ENCODE measurements at places on chromosomes 1 and 21.

DNA sequence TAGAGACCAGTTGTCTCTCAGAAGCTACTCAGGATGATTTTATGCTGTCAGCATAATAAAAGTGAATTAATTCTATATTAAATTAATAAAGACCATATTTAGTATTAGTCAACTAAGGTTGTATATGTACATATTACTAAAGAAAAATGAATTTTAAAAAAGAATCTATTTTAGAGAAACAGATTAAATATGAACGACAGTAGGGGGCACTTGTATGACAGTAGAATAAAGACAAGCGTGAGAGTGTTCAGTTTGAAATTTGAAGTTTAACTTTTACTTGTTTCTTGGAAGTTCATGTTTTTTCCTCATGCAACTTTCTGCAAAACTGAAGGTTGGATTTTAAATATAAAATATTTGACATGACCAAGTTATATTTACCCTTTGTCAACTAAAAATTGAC lies 67.9 kb upstream of the MACF1 start:
- no peak for DNase-seq

- no peak for DNase-seq
Observed at GRCh38 chr1:18936471-18936813, 20.0 kb downstream of the IFFO2 start.

DNA sequence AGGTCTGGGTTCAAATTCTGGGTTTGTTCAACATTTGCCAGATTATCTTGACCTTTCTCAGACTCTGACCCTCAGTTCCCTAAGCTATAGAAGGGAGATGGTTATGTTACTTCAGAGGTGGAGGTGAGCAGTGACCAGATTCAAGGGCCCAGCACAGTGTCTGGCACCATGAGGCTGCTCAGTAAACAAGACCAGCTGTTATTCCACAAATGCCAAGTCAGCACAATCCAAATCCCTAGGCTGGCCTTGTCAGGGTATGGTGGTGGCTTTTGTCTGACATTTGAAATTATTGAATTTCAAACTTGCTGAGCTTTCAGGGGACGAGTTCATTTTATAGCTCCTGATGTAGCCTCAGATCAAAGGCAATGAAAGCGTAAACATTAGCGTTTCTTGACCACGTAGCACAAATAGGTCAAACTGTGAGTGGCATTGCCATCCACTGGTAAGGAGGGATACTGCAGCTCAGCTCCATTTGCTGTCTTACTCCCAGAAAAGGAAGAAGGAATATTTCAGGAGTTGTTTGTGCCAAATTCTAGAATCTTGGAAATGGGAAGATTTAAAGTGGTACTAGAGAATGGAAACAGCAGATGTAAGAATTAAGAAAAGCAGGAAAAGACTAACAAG lies 94.3 kb upstream of the EDN2 start:
- no peak for DNase-seq

- DNase-seq = no peak
Observed at GRCh38 chr1:161206411-161207140, 4.4 kb downstream of the NDUFS2 start.

GRCh38 chr1:89986020-89986419 lies 8.9 kb upstream of the ZNF326 start:
- no peak for DNase-seq

DNA sequence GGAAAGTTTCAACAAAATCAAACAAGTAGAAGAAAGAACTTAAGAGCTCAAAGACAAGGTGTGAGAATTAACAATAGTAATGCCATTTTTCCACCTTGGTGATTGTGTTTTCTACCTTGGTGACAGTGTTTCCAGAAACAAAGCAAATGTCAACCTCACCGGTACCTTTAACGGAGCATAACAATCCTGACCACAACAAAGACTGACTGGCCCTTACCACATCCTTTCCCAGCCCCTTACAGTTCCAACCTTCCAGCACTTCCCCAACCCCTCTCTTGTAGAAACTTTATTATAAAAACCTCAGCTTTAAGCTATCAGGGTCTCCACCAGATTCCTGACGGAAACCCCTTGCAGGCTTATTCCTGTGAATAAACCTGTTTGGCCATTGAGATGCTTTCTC lies 16.7 kb downstream of the STYXL2 start:
- no peak for DNase-seq

DNA sequence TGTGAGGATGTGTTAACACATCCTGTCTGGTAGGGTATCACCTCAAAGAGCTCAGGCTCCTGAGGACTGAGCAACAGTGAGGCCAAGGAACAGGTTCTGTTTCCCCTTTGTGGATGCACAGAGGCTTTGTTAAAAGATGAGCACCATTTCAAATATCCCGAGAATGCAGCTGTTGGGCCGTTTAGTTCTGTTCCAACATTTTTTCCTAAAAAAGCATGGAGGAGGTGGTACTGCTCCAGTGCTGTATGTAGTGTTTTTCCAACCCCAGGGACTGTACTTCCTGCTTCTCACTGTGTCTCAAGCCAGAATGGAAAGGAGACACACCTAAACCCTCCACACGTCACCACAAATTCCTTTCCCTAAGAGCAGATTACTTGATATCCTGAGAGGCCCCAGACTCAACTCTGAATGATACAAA lies 53.8 kb upstream of the BCL10 start:
- no peak for DNase-seq

- no peak for DNase-seq
Observed at GRCh38 chr21:34688145-34688544, 19.4 kb downstream of the CLIC6 start.

GRCh38 chr1:160795951-160796383 lies at the start of gene LY9:
Gene LY9, plus strand, starts transcription at chr1:160796174. Its CDS starts 14 bp downstream, at chr1:160796188.
- peak; percentile 81 for DNase-seq

GRCh38 chr1:39901714-39902459 lies at the start of gene MYCL:
Gene MYCL, minus strand, starts transcription at chr1:39901917. Its CDS starts 483 bp downstream, at chr1:39901434.
- DNase-seq = peak; percentile 33

GRCh38 chr1:227793948-227794816 lies 21.3 kb upstream of the PRSS38 start:
- no peak for DNase-seq

GRCh38 chr1:233277637-233278606 lies 17.6 kb downstream of the PCNX2 start:
- DNase-seq = no peak

- no peak for DNase-seq
Observed at GRCh38 chr1:101506541-101507164, 269.8 kb downstream of the S1PR1 start.

DNA sequence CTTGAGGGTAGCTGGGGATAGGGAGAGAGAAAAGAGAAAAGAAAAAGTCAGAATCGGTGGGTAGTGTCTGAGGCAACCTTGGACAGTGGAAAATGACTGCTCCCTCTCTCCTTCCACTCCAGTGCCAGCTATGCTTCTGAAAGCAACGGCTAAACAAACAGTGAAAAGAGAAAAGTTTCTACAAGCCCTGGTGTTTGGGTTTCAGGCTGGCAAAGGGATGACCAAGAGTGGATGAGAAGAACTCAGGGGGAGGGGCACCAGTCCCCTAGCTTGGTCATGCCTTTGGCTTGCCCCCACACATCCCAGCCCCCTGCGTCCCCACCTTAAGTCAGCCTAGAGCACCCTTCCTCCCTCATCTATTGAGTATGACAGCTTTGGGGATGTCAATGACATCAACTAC lies 8.6 kb downstream of the IL22RA1 start:
- DNase-seq = no peak

DNA sequence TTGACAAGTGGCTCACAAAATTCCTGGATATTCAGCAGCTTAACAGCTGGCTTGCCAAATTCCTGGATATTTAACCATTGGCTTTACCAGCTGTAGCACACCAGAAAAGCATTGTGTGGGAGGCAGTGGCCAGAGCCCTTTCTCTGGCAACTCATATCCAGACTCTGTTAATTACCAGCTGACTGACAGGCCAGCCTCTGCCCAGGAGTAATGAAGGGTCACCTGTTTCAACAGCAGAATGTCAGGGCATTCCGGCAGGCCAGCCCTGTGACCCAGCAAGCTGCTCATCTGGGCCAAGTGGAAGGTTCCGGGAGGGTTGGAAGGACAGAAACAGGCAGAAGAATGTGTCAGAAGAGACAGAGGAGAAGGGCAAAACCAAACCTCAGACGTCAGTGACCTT lies 35.2 kb upstream of the KIRREL1 start:
- DNase-seq = no peak

DNA sequence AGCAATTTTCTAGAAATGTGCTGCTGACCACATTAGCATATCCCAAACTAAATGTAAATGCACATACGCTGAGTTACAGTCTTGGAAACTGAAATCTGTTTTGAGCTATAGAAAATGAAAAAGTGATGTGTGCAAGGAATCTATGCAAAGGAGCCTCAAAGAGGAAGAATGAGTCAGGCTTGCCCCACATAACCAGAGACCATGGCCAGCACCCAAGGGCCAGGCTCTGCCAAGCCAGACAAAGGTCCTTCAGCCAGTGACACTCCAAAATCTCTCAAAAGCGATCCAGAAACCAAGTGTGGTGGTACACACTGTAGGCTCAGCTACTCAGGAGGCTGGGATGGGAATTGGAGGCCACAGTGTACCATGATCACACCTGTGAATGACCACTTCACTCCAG lies 195.2 kb downstream of the TOMM20 start:
- DNase-seq = no peak

- no peak for DNase-seq
Observed at GRCh38 chr21:32383812-32384211, 9.0 kb downstream of the URB1 start.

DNA sequence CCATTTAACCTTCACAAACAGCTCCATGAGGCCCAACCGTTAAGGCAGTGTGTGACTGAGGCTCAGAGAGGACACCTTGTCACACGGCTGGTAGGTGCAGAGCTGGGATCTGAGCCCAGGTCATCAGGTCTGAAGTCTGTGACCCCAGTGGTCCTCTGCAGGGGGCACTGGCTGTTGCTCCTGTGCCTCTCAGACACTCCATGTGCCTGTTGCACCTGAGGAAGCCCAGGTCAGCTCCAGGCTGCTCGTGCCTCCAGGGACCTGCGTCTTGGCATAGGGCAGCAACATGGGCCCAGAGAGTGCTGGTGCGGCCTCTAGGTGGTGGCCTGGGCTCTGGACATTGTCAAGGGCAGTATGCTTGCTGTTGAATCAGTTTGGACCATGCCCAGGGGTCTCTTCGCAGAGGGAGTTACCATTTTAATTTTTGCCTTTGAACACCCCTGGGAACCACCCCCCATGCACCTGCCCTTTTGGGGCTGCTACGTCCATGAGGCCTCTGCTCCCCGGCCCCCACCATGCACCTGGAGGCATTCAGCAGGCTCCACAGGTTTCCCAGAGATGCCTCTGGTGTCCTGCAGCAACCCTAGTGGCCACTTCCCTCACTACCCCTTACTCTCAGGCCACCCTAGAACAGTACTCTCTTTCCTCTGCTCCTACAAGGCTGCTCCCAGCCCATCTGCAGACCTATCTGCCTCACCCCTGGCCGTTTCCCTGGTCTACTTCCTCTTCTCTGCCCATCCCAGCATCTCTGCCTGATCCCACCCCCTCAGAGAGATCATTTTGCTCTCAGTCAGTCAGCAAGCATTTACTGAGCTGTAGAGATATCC lies 25.2 kb upstream of the EPS8L3 start:
- DNase-seq = no peak

GRCh38 chr1:215285013-215285800 lies 202.7 kb downstream of the KCNK2 start:
- no peak for DNase-seq

- DNase-seq = no peak
Observed at GRCh38 chr1:81144240-81144825, 656.4 kb upstream of the ADGRL2 start.

GRCh38 chr1:27596261-27596660 lies 7.7 kb downstream of the AHDC1 start:
- DNase-seq = no peak

DNA sequence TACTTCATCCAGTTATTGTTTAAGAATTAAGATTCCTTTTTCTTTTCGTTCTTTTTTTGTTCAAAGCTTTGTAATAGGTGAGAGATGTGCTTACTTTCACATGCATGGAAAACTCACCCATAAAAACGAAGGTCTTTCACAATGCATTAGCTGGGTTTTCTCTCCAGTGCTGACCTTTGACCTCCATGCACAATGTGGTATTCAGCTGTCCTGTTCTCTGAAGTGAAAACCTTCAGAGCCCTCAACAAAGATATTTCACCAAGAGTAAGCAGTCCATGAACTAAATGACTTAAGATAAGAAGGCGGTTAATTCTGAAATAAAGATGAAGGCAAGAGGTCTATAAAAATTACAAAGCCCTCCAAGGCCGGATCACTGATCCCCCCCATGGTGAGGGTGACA lies 77.1 kb upstream of the IPO9 start:
- no peak for DNase-seq

DNA sequence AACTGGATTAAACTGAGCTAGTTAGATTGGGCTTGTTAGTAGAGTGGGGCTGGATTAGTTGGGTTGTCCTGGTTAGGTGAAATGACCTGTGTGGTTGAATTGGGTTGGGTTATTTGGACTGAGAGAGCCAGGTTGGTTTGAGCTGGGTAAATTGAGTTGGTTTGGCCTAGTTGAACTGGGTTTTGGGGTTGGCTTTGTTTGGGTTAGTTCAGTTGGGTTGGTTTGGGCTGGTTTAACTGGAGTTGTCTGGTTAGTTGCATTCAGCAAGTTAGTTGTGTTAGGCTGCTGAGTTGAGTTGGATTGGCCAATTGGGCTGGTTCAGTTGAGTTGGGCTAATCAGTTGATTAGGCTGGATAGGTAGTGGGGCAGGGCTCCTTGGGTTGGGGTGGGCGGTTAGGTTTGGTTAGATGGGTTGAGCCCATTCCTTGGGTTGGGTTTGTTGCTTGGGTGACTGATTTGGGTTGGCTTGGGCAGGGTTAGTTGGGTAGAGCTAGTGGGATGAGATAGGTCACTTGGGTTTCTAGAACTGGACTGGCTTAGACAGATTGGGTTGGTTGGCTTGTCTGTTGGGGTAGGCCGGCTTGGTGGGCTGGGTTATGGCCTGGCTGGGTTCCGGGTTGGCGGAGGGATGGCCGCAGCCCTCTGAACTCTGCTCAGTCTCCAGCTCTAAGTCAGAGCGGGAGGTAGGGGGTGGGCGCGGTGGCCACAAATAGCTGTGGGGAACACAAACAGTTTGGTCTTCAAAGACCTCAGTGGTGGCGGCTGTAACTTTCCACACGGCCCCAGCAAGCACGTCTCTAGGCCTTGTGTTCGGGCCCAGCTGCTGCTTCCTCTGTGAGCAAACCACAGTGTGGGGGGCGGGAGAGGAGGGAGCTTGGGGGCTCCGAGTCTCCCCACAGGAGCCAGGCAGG lies 67.2 kb upstream of the RUNX3 start:
- DNase-seq = peak; percentile 48

GRCh38 chr1:82979593-82980236 lies 1019.2 kb downstream of the TTLL7 start:
- no peak for DNase-seq

DNA sequence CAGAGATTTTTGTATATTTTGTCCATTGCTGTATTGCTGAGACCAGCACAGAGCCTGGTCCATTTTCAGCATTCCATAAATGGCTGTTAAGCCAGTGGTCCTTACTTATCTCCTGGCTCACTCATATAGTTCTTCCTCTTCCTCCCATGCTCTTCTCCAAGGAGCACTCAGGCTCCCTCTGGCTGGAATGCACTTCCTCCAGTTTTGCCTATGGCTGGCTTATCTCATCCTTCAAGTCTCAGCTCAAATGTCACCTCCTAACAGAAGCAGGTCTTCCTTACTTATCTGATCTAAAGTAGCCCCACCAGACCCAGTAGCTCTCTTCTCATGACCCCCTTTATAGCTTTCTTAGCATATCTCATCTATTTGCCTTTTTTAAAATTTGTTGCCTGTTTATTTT lies 146.9 kb downstream of the SLC30A10 start:
- DNase-seq = no peak

- no peak for DNase-seq
Observed at GRCh38 chr1:56986397-56986796, 20.6 kb upstream of the C8B start.

GRCh38 chr1:2283991-2284895 lies 56.1 kb downstream of the SKI start:
- no peak for DNase-seq

Measured in central memory CD8-positive, alpha-beta T cell (primary cell).